Activated CD8-positive, alpha-beta memory T cell treated with anti-CD3 and anti-CD28 coated beads for 1 hour (primary cell): ENCODE measurements at places on chromosomes 7 and 10.

DNA sequence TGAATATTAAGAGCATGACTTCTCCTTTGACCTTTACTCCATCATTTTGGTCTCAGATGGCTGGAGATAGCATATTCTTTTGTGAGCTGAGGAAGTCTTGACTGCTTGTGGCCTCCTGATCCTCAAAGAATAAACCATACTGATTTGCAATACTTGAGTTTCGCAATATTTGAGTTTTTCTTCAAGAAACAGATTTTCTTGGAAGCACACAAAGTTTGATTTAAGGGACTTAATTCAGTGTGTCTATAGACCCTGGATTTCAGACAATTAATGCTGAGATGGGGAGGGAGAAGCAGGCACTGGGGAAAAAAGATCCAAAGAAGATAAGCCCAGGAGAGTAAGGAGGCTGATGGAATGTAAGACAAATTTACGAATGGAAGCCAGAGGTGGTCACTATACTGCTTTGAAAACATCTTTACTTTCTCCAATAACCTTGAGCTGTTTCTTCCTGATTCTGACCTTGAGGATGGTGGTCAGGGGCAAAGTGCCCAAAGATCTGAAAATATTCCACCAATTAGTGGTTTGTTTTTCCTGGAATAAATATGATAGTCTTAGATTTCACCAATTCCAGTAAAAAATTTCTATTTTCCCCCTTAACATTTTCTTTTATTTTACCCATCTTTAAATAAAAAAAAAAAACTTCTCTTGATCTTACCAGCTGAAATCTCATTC is 7.5 kb downstream of the EPDR1 start:
- DNase-seq: no peak

DNA sequence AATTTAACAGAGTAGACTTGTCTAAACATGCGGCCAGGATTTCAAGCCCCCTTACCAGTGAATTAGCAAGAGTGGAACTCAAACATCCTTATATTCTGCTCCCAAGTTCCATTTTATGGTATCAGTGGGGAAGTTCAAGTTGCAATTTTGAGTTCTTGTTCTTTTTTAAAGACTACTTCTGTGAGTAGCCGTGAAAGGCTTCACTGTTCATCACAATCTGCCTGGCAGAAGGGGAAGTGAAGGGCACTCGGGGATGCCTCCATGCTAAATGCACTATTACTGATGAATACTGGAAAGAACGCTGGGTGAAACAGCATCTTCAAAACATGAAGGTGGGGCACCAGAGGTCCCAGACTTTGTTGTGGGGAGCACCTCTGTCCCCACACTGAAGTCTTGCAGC is 22.4 kb upstream of the FGL2 start:
- no peak for DNase-seq

DNA sequence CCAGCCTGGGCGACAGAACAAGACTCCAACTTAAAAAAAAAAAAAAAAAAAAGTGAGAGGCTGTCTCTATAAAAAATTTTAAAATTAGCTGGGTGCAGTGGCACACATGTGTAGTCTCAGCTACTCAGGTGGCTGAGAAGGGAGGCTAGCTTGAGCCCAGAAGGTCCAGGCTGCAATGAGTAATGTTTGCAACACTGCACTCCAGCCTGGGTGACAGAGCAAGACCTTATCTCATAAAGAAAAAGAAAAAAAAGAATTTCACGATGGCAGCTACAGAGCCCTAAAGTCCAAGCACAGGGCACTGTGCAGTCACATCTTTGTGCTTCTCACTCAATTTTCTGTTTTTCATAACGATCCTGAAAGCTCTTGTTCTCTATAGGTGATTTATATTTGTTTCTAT is 209.5 kb upstream of the KCTD7 start:
- DNase-seq: no peak

GRCh38 chr7:120272701-120273475 is at the start of gene KCND2:
TSS of gene KCND2 (plus strand) at chr7:120273175.
- DNase-seq: no peak

- no peak for DNase-seq
These were observed 131.1 kb upstream of the TBX20 start for GRCh38 chr7:35384761-35385700.

DNA sequence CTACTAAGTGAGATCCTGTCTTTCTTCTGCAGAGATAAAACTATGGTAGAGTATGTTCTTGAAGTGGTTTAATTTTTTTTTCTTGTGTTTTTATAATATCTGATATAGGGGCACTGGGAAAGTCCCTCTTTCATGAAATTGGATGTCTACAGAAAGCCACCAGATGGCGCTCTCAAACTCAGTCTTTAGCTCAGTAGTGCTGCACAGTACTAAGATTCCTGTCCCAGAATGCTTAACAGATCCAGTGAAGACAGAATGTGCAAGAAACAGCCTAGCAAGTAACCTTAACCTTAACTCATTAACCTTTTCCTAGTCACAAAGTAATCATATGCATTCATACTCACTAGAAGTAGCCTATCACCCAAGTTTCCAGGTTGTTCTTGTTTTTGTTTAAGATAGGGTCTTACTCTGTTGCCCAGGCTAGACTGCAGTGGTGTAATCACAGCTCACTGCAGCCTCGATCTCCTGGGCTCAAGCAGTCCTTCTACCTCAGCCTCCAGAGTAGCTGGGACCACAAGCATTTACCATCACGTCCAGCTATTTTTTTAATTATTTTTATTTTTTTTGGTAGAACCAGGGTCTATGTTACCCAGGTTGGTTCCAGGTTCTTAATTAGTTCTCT is 56.7 kb downstream of the IDE start:
- peak; percentile 36 for DNase-seq

GRCh38 chr10:80410122-80410521 is 1.8 kb downstream of the PRXL2A start:
- no peak for DNase-seq

DNA sequence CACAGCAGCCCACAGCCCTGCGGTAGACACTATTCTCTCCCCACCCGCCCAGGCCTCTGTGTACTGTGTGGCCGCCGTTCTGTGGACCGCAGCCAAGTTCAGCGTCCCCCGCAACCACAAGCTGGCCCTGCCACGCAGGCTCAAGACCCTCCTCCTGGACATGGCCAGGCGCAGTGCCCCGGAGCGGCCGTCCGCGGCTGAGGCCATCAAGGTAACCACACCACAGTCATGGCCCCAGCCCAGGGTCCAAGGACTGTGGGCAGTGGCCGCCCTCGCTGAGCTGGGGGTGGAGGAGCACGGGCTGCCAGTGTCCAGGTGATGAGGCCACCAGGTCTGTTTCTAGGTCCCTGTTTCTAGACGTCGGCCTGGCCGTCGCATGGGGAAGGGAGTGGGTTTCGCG is 34.4 kb upstream of the UTF1 start:
- DNase-seq: no peak
